Activated CD8-positive, alpha-beta T cell treated with anti-CD3 and anti-CD28 coated beads, Interleukin-2, amount 10 ng/mL, durations not matched to agents 7 days and 5 days (primary cell): ENCODE measurements at places on chromosomes 1 and 21. TPM values are rescaled to one million over a fixed set of nuclear protein-coding genes. Genes with fewer than 3 reads are reported as not detected.
A peak's percentile ranks its signal among the peaks of the same experiment; 100 is the strongest.

DNA sequence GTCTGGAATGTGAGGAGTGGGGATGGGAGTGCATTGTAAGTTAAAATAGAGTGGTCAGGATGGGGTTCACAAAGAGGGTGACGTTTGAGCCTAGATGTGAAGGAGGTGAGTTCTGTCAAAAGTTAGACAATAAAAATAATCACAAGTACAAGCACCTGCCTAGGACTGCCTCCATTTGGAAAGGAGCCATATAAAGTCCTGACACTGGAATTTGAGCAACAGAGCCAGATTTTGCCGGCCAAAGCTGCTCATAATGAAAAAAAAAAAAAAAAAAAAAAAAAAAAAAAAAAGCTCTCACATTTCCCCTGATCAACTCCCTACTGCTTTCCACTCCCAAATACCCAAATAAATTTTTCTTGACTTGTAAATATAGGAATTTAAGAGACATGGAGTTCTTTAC, 4.1 kb downstream of the PALMD start:
- H3K27ac ChIP-seq: no peak overlapping the region
- no peak overlapping the region for H3K4me3 ChIP-seq
- no peaks in the 10 kb centered on the region for H3K36me3 ChIP-seq
- peaks cover 31% of the 10 kb centered on the region for H3K27me3 ChIP-seq
- DNase-seq: no peak

The PRXL2B gene
- total RNA-seq: 35.6 TPM

GRCh38 chr21:38134084-38134873, 122.5 kb upstream of the KCNJ15 start:
- no peaks in the 10 kb centered on the region for H3K4me1 ChIP-seq
- no peak overlapping the region for H3K27ac ChIP-seq
- no peak overlapping the region for H3K4me3 ChIP-seq
- H3K27me3 ChIP-seq: peaks cover 9% of the 10 kb centered on the region
- H3K36me3 ChIP-seq: no peaks in the 10 kb centered on the region
- no peak for DNase-seq

DNA sequence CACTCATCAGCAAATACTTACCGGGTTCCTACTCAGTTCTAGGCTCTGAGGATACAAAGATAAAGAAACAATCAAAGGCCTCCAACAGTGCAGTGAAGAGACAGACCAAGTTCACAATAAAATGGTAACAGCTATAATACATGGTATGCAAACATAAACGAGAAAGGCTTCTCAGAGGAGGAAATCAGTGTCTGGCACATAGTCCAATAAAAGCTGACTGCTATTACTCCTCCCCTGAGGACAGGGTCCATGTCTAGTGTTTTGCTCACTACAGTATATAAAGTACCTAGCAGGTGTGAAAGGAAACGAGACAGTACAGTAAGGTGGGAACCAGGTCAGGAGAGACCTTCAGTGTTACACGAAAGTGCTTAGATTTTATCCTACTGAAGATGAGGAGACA, 4.3 kb downstream of the RBM34 start:
- no peak overlapping the region for H3K27ac ChIP-seq
- H3K36me3 ChIP-seq: peaks cover 39% of the 10 kb centered on the region
- peaks cover 11% of the 10 kb centered on the region for H3K4me1 ChIP-seq
- H3K27me3 ChIP-seq: no peaks in the 10 kb centered on the region
- DNase-seq: no peak
- H3K4me3 ChIP-seq: no peak overlapping the region

DNA sequence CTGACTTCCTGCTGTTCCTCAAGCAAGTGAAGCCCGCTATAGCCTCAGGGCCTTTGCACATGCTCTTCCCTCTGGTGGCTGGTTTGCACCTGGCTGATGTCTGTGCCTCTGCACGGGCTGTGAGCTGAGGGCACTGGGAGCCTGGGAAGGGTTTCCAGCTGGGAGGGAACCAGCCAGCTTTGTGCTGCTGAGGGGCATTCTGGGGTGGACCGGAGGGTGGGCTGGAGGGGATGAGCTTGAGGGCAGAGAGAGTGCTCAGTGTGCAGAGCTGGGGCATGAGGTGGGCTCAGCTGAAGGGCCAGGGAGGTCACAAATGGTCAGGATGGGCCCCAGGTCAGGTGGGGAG, 305.7 kb downstream of the MATN1 start:
- no peaks in the 10 kb centered on the region for H3K36me3 ChIP-seq
- no peak overlapping the region for H3K27ac ChIP-seq
- peak; percentile 0 for DNase-seq
- no peak overlapping the region for H3K4me3 ChIP-seq
- no peaks in the 10 kb centered on the region for H3K4me1 ChIP-seq

The PLA2G2A gene
- not detected for total RNA-seq
